ENCODE measurements at places on chromosomes 7 and 10.

DNA sequence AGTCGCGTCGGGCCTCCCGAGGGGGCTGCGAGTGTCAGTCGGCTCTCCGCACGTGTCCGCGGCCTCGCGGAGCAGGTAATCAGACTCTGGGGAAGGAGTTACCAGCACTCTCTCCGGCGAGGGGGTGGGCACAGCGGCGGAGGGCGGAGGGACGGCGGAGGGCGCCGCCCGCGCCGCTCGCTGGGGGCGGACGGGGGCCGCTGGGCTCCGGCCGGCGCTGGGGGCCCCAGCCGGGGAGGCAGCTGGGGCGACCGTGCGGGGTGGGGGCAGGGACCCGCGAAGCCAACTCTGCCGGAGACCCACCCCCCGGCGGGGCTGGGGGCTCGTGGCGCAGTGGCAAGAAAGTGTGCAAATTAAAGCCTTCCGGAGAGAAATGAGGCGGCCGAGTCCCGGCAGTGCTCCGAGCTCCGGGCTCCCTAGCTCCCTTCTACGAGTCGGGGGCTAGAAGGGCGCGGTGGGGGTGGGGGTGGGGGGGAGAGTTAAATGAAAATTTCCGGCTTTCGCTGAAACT, at the start of gene CDK6:
TSS of gene CDK6 (minus strand) at position 85 of the 511 bp plus-strand sequence. CDS start 3,250 bp downstream, outside the sequence.
- DNase-seq = no peak

- no peak for DNase-seq
Observed at GRCh38 chr10:51239006-51239405, 164.7 kb downstream of the PRKG1 start.

DNA sequence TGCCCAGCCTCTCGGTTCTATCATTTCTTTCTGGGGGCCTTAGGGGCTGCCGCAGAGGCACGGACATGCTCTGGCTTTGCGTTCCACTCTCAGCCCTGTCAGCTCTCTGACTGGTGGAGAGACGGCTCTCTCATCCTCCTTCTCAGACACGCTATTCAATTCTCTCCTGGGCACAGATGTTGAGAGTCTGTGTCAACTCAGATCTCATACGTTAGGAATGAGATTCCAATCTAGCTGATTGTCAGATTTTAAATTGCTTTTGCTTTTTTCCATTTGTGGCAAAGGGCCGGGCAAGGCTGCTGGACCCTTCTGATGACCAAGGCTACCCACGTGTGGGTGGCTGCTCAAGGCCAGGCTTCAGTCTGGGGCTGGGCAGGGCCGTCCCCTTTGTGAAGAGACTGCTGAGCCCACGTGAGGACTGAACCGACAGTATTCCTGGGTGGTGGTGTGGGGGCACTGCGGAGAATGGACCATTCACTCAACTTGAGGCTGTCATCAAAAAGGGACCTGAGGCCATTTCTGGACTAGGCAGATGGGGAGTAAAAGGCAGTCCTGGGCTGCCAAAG, 71.5 kb downstream of the CLEC2L start:
- DNase-seq = peak; percentile 27

GRCh38 chr7:32957326-32958045, at the start of gene FKBP9:
FKBP9 (plus strand) TSS chr7:32957440; CDS start chr7:32957574, 134 bp downstream.
- peak; percentile 26 for DNase-seq

- no peak for DNase-seq
Observed at GRCh38 chr7:70193514-70193913, 595.2 kb downstream of the AUTS2 start.

- DNase-seq = no peak
Observed at GRCh38 chr7:99794585-99795502, 10.9 kb upstream of the CYP3A4 start.

- DNase-seq = no peak
Observed at GRCh38 chr7:148941598-148942275, 57.6 kb upstream of the EZH2 start.

- DNase-seq = no peak
Observed at GRCh38 chr7:44310221-44310848, 15.1 kb downstream of the CAMK2B start.

Measured in nucleus accumbens (tissue), 56 donors.